ENCODE measurements at places on chromosomes 2 and 18.

- no peak for DNase-seq
Measured at GRCh38 chr2:242012956-242013764, 143.6 kb downstream of the RTP5 start.

DNA sequence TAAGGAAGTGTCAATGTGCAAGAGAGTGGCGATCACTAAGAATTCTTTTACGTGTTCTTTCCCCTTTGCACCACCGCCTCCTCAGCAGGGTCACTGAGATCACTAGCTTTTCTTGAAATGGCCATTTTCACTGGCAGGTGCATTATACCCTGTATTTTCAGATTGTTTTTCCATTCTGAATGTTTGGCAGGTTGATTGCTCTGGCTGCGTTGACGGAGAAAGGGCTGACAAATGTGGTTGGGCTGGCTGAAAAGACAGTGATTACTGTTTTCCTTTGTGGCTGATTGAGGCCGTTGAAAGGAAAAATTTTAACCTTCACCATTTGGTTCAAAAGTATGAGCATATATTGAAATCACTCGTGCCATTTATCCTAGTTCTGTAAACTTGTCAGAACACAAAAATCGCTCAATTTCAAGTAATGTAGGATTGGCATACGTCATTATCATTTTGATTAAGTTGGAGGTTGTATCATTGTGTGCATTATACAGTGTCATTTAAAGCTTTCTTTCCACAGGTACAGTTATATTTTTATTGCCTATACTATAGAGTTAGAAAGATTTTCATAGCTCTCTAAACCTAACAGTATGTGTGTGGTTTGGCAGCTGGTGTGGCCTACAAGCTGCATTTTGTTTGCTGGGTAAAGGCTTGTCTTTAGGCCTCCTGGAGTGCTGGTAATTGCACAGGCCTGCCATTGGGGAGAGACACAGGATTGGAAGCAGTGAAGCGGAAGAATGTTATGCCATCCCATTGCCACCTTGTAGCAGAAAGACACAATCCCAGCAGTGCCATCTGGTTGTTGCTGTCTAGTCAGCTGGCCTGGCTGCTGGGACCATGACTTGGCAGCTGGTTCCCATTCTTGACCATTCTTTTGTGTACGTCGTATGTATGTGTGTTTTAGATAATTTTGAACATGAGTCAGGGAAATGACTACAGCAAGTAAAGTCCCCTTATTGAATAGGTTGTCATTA is 36.7 kb downstream of the DYNC1I2 start:
- DNase-seq, result no peak

DNA sequence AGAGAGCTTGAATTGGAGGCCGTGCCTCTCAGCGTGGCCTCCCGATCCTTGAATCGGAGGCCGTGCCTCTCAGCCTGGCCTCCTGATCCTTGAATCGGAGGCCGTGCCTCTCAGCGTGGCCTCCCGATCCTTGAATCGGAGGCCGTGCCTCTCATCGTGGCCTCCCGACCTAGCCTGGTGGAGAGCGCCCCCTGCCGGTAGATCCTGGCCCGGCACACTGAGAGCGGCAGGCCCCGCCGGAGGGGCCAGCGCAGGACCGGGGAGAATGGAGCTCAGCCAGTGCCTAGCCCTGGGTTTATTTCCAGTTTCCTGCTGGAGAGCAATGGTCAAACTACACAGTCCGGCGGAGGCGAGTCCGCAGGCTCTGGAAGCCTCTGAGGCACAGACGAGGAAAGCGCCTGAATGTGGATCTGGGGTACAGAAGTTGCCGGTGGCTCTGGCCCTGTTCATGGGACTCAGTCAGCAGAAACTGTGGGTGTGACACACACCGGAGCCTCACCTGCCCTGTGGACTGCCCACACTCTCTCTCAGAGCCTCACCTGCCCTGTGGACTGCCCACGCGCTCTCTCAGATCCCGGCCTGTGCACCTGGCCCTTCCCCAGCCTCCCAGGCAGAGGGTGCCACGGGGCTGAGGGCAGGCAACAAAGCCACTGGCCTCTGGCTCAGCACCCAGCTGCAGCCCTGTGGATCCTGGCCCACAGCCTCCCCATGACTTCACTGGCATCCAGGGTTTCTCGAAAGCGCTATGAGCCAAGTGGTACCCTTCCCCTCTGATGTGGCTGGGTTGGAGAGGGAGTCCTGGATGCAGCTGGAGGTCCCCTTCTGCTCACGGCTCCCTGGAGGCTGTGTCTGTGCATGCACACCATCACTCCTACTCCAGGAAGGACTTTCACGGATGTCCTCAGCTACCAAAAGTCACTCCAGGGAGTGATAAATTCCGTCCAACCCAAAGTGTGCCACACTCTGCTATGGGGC is 1.5 kb downstream of the IL36B start:
- DNase-seq, result no peak

- DNase-seq, result no peak
Measured at GRCh38 chr2:213649176-213649575, 364.9 kb downstream of the SPAG16 start.

- no peak for DNase-seq
Measured at GRCh38 chr2:170159060-170159459, 18.9 kb upstream of the MYO3B start.

DNA sequence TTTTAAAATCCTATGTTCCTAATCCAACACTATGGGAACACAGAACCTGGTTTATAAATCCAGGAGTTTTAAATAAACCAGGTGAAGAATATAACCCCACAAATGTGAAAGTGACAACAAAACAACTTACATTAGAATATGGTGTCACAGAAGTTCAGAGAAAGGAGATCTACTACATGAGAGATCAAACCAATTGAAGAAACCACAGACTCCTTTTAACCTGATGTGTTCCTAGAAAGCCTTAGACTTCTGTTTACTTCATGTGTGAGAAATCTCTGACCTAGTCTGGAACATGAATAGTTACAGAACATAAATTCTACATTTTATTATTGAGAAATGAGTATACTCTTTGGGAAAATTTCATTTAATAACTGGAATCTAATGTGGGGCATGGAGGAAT is 165.3 kb downstream of the FTCDNL1 start:
- DNase-seq, result no peak

DNA sequence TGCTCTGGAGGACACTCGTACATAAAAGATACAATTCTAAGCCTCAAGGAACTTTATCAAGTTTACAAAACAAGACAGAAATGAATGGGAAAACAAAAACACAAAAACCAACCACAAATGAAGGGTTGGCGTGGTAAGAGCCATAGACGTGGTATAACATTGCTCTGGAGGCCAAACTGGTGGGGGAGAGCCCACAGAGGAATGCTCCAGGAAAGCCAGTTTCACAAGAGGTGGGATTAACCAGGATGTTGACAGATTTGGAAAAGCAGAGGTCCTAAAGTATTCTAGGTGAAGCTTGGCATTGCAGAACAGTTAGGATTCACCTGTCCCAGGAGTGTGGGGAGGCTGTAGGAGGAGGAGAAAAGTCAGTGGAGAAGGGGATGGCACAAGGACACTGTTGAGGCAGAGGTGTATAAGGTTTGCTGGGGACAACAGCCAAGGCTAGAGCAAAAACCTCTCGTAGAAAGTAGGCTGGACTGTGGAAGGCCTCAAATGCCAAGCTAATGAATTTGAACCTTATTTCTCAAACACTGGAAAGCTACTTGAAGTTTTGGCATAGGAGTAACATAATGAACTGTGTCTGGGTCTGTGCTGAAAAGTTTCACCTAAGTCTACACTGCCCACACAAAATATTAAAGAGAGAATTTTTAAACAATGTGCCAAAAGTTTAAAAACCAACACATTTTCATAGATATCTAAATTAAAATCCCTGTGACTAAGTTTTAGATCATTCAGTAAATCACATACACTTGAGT is 135.1 kb downstream of the THADA start:
- DNase-seq, result no peak

DNA sequence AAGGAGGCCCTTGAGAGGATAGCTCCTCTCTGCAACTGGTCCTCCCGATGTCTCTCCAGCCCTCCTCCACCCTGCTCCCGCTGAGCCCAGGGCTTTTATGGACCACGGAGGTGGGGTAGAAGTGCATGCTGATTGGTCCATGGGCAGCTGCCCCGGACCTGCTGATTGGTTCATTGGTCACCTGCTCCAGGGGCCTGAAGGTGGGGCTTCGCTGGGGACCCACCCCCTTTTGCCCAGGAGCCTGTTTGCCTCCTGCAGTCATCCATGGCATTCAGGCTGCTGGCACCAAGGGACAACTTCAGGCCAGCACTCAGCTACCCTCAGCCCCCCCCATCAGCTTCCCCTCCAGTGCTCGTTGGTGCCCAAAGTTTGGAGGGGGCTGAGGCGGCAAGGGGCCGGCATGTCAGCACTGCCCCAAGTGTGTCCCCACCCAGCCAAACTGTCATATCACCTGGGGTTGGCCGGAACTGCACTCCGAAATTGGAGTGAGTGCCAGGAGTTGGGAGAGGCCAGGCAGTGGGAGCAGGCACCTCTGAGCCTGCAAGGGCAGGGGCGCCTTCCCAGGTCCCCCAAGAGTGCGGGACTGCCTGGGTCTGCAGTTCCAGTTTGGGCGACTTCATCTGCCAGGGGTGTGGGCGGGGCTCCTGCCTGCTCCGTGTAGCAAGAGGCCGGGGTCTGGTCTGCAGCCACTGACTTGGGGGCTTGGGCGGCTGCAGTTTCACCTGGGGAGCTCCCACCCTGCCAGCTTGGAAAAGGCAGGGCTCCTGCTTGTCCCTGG is 288.9 kb downstream of the RDH14 start:
- no peak for DNase-seq

GRCh38 chr2:135258193-135258592 is 206.1 kb downstream of the RAB3GAP1 start:
- DNase-seq, result no peak

GRCh38 chr2:83487451-83487850 is 971.6 kb downstream of the SUCLG1 start:
- DNase-seq, result no peak

- no peak for DNase-seq
Measured at GRCh38 chr2:20561637-20562454, 89.1 kb downstream of the HS1BP3 start.

GRCh38 chr2:11534071-11534745 is 363 bp downstream of the GREB1 start:
- DNase-seq, result no peak

Measured in activated T-helper 2 cell treated with anti-CD3 and anti-CD28 coated beads, Interferon-gamma antibody, Interleukin-2, Interleukin-4, amounts not matched to agents 10 μg/mL and 5 μg/mL and 100 μg/mL, durations not matched to agents 14 hours and 24 hours and 36 hours (primary cell).